HL-60 (cell line): ENCODE measurements at places on chromosomes 12 and 14.

GRCh38 chr12:25434515-25434914 is 118.6 kb downstream of the LMNTD1 start:
- DNase-seq, result no peak

- no peak for DNase-seq
Measured at GRCh38 chr12:118884226-118884625, 97.1 kb upstream of the SRRM4 start.

GRCh38 chr14:51059032-51059431 is 35.9 kb downstream of the TRIM9 start:
- no peak for DNase-seq

DNA sequence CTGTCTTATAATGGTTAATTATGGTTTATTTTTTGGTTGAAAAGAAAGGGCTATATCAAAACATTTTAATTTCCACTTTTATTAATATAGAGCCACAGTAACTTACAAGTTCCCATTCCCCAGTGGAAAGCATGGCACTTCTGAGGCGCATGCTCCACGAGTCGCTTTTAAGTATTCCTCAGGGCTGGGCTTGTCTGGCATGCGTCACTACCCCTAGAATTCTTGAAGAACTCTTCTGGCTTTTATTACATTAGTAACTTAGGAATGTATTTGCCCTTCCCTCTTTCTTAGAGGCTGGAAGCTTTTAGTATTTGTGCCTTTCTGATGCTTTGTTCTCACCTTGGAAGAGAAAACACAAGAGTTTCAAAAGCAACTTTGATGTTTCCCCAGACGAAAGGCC is 81.1 kb downstream of the ESR2 start:
- no peak for DNase-seq

DNA sequence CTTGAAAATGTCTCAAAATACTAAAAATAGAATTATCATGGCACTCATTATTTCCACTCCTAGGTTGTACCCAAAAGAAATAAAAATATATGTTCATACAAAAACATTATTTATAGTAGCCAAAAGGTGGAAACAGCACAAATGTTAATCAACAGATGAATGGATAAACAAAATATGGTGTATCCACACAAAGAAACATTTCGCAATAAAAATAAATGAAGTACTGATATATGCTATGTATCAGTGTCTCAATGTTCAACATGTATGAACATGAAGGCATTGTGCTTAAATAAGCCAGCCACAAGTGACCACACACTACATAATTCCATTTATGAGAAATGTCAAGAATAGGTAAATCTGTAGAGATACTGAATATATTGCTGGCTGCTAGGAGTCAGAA is 40.9 kb downstream of the FOXG1 start:
- no peak for DNase-seq

- DNase-seq, result peak; percentile 33
Measured at GRCh38 chr12:88383405-88383804, 196.9 kb downstream of the KITLG start.

GRCh38 chr14:38838049-38838978 is 264.7 kb downstream of the SEC23A start:
- no peak for DNase-seq

DNA sequence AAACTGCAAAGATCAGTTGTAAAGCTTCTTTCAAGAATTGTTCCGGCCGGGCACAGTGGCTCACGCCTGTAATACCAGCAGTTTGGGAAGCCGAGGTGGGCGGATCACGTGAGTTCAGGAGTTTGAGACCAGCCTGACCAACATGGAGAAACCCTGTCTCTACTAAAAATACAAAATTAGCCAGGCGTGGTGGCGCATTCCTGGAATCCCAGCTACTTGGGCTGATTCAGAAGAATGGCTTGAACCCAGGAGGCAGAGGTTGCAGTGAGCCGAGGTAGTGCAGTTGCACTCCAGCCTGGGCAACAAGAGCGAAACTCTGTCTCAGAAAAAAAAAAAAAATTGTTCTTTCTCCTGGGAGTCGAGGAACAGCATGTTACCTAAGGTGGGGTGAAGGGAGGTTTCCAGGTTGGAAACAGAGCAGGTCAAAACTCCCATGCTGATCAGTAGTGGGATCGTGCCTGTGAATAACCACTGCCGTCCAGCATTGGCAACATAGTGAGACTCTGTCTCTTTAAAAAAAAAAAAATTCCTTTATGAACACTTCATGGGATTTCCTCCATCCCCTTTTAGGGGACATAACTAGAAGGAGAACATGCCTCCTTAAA is 13.9 kb downstream of the FBXO34 start:
- no peak for DNase-seq

DNA sequence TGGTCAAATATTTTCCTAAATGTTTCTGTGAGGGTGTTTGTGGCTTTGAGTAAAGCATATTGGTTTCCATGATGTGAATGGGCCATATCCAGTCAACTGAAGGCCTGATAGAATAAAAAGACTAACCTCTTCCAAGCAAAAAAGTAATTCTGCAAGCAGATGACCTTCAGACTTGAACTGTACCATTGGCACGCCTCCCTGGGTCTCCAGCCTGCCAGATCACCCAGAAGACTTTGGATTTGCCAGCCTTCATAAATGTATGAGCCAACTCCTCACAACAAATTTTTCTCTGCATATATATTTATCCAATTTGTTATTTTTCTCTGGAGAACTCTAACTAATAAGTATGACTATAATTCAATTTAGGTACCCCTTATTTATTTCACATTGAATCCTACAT is 190.3 kb downstream of the KIF21A start:
- DNase-seq, result no peak

GRCh38 chr14:22994762-22995275 is 12.5 kb upstream of the AJUBA start:
- peak; percentile 42 for DNase-seq

- DNase-seq, result no peak
Measured at GRCh38 chr14:56115976-56116893, 2.0 kb upstream of the PELI2 start.

GRCh38 chr12:74334780-74335179 is 202.9 kb upstream of the ATXN7L3B start:
- DNase-seq, result no peak

DNA sequence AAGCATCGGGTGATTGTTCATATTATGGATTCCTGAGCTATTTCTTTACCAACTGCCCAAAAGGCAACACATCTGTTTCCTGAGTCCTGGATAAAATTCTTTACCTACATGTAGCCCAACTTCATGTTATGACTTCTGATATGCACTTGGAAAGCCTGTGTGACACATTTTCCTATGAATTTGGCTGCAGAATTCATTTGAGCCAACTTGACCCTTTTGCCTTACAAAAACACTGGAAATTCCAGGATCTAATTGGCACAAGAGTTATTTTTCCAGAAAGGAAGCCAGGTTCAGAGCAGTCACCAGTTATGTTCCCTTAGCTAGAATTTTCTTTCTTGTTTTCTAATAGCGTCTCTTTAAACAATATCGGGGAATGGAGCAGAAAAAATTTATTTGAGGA is 202.5 kb upstream of the LRIG3 start:
- no peak for DNase-seq

- DNase-seq, result no peak
Measured at GRCh38 chr12:77364400-77364799, 299.0 kb upstream of the E2F7 start.

DNA sequence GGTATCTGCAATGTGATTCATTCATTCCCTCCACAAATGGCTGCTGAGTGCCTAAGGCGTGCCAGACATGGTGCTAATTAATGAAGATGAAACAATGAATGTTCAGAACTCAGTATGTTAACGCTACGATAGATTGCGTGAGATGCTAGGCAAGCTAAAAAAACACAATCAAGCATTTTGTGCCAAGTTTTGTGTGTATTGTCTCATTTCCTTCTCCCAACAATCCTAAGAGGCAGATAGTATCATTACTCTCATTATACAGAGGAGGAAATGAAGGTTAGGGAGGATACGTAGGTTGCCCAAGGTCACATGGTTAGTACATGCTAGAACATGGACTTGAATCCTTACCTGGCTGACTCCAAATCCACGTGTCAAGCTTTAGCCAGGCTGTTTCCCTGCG is 264.4 kb downstream of the EFCAB11 start:
- DNase-seq, result no peak

DNA sequence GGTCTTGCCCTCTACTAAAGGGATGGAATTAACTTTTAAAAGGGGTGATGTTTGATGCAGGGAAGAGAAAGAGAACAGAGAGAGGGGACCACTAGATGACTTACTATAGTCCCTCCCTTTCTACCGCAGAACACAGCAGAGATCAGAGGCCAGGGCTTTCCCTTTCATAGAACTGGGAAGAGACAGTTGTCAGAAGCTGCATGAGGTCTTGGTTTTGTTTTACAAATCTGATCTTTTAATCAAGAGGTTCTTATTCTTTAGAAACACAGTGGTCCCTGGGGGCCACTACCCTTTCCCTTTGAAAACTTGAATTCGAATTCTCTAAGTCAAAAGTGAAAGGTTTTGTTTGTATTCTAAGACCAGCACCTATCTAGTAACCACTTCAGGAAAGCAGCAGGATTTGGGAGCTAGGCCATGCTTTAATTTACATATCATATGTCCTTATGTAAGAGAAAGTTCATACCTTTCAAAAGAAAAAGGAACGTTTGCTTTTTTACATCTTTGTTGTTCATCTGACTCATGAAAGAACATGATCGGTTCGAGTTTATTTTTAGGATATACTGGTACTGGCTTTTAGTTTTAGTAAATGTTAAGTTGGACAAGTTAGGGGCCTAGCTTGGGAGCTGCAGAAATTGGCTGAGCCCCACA is 6.3 kb downstream of the FBXL14 start:
- DNase-seq, result no peak

GRCh38 chr14:61184112-61184511 is 97.0 kb downstream of the TMEM30B start:
- no peak for DNase-seq

DNA sequence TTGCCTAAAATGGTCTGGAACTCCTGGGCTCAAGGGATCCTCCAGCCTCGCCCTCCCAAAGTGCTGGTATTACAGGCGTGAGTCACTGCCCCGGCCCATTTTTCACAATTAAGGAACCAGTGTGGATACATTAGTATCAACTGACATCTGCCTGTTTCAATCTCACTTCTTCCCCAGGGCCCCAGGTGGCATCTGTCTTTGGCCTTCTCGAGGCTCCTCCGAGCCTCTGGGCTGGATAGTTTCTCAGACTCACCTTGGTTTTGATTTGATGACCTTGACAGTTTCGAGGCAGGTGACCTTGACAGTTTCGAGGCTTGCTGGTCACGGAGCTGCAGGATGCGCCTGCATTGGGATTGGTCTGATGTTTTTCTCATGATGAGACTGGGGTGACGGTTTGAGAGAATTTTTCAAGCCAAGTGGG is 41.0 kb upstream of the NCOR2 start:
- peak; percentile 57 for DNase-seq

DNA sequence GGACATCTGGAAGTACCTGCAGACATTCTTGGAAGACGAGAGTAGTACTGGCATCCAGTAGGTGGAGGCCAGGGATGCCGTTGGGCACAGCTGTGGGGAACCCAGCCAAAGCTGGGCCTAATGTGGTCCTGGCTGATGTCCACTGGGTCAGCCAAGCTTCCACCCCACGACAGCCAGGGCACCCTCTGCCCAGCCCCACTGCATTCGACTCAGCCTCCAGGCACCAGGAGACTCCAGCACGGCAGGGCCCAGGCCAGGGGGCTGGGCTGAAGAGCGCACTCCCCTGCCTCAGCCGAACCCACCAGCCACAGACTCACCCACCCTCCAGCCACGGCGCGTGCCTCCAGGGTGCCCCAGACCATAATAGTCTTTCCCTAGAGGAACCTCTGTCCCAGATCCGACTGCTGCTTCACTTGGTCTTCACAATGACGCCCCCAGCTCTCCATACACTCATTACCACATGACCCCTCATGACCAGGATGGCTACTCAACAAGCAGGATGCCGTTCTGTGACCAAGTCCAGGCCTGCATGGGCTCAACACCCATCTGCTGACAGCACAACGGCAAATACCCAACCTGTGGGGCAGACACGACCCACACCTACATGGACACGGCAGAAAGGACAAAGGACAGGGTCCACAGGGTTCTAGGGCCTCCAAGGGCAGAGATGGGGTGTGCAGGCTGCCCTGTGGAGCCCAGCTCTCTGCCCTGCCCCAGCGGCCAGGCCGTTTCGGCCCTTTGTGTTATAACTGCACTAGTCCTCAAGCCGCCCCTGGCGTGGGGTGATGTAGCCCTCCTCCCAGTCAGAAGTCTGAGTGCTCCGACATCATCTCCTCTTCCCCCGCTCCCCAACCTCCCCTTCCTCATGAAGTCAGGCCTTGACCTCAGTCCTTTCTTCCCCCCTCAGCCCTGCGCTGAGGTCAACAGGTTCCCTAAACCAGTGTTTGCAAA is 22.8 kb downstream of the ITPK1 start:
- DNase-seq, result no peak

GRCh38 chr12:114371250-114371649 is 34.7 kb downstream of the TBX5 start:
- no peak for DNase-seq

- no peak for DNase-seq
Measured at GRCh38 chr12:77013091-77013490, 52.3 kb downstream of the E2F7 start.

GRCh38 chr12:56630180-56630632 is at the start of gene BAZ2A:
Gene BAZ2A, minus strand, starts transcription at chr12:56630326. Its CDS starts 12,796 bp downstream, at chr12:56617530.
- no peak for DNase-seq

- DNase-seq, result no peak
Measured at GRCh38 chr12:111819191-111820158, 22.6 kb upstream of the MAPKAPK5 start.

DNA sequence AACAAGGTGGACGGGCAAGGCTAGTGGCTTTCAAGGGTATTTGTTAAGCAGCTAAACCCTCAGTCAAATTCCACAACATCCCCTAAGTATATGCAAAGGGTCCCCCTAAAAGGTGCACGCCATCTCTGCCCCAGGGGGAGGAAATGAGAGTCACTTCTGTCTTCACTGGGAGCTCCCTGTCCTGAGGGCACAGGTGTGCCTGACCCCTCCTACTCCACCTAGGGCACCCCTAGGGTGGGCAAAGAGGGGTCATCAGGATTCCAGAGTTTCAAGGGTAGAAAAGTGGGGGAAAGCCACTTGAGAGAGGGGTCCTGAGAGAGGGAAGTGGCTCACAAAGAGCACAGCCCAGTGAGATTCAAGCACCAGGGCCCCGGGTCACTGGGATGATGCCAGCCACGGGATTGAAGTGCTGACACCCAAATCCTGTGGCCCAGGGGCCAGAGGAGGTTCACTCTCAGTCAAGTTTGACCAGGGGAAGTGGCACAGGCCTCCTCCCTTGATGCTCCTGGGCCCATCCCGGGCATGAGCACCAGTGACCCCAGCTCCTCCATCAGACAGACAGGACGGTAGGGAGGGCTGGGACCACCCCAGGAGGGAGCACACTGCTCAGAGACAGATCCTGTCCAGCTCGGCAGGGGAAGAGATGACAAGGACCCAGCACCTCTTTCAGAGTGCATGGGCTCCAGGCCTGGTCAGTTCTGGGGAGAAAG is 82.3 kb upstream of the BCL11B start:
- no peak for DNase-seq

GRCh38 chr14:74984236-74985027 is 18.3 kb upstream of the EIF2B2 start:
- no peak for DNase-seq

- DNase-seq, result no peak
Measured at GRCh38 chr12:101885912-101886561, 8.7 kb downstream of the DRAM1 start.

GRCh38 chr14:39109893-39110715 is 4.0 kb upstream of the GEMIN2 start:
- no peak for DNase-seq
